ENCODE measurements at places on chromosomes 7 and 10.

DNA sequence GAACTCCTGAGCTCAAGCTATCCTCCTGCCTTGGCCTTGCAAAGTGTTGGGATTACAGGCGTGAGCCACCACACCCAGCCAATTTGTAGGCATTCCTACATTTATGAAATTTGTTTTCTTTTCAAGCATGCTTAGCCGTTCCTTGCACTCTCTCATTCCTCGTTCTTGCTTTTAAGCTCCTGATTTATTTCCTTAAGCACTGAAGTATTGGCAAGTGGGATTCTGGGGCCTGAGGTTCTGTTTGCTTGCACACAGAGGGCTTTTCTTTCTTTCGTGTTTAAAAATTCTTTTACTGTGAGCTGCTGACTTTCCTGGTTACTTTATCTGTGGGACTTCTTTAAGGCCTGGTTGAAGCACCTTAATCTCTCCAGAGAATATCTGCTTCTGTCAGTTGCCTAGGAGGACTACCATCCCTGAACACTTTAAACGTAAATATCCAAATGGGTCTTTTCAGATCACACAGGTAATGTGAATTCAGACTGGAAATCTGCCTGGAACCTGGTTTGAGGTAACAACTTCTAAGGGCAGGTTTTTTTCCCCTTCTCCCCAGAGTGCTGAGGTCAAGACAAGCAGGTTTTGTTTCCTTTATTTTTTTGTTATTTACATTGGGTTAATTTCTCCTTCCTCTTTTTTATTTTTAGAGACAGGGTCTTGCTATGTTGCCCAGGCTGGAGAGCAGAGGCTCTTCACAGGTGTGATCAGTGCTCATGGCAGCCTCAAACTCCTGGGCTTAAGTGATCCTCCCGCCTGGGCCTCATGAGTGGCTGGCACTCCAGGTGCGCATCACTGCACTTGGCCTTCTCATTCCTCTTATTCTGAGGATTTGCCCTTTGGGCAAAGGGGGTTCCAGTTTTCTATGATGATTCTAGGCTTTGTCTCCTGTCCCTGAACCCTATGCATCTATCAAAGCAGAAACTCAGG lies 102.9 kb downstream of the PFKFB3 start:
- H3K27me3 ChIP-seq: no peaks in the 10 kb centered on the region
- H3K4me1 ChIP-seq: peaks cover 2% of the 10 kb centered on the region
- H3K4me3 ChIP-seq: no peak overlapping the region
- H3K27ac ChIP-seq: no peak overlapping the region
- DNase-seq: no peak

- H3K36me3 ChIP-seq: no peaks in the 10 kb centered on the region
- no peak overlapping the region for H3K4me3 ChIP-seq
- DNase-seq: no peak
- H3K27me3 ChIP-seq: no peaks in the 10 kb centered on the region
- no peak overlapping the region for H3K27ac ChIP-seq
Observed at GRCh38 chr7:43041724-43042123, 70.7 kb upstream of the HECW1 start.

- no peak for DNase-seq
- no peaks in the 10 kb centered on the region for H3K36me3 ChIP-seq
- no peak overlapping the region for H3K27ac ChIP-seq
- H3K4me3 ChIP-seq: no peak overlapping the region
- no peaks in the 10 kb centered on the region for H3K27me3 ChIP-seq
Observed at GRCh38 chr10:121521794-121522556, 76.3 kb downstream of the FGFR2 start.

- H3K27me3 ChIP-seq: no peaks in the 10 kb centered on the region
- no peaks in the 10 kb centered on the region for H3K4me1 ChIP-seq
- H3K27ac ChIP-seq: no peak overlapping the region
Observed at GRCh38 chr10:130763491-130763890, 548.0 kb downstream of the TCERG1L start.

DNA sequence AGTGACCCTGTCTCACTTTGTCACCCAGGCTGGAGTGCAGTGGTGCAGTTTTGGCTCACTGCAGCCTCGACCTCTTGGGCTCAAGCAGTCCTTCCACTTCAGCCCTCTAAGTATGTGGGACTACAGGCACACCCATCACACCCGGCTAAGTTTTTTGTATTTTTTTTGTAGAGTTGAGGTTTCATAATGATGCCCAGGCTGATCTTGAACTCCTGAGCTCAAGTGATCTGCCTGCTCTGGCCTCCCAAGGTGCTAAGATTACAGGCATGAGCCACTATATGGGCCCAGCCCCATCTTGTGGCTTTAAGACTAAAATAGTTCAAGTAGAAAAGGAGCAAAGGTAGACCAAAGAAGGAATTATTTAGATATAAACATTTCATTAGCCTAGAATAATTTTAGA lies 65.5 kb downstream of the MLLT10 start:
- DNase-seq: no peak

DNA sequence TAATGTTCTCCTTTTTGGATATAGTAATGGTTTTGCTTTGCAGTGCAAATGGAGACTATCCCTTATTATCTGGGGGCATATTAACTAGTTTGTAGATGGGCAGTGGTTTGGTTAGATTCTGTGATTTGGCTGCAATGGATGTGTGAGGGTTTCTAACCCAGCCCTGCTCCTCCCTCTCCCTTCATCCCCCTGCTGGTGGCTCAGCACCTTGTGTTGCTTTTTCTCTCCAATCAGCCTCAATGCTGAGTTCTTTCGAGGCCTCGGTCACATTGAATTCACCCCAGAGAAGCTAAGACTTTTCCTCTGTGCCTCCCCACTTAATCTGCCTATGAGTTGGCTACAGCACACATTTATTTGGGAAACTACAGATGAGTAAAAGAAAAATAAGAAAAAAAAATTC lies 120.0 kb downstream of the MALRD1 start:
- H3K36me3 ChIP-seq: no peaks in the 10 kb centered on the region
- no peaks in the 10 kb centered on the region for H3K4me1 ChIP-seq
- H3K27ac ChIP-seq: no peak overlapping the region
- DNase-seq: no peak

- no peaks in the 10 kb centered on the region for H3K4me1 ChIP-seq
- H3K36me3 ChIP-seq: no peaks in the 10 kb centered on the region
- no peak overlapping the region for H3K27ac ChIP-seq
- DNase-seq: no peak
- no peaks in the 10 kb centered on the region for H3K27me3 ChIP-seq
Observed at GRCh38 chr7:39016609-39017008, 38.9 kb downstream of the POU6F2 start.

DNA sequence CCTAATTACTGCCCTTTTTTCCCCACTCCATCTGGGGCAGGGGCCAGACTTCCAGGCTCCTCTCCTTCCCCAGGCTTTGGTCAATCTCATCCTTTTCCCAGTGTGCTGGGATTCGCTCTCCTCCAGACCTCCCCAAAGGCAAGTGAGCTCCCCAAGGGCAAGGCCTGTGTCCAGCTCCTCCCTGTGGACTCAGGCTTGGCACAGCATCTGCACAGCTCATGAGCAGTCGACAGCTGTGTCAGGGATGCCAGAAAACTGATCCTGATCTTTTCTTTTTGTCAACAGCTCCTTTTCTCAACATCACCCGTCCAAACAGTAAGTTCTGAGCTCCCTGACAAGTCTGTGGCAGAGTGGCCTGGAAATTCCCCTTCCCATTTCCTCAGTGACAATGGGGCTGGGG lies 67.1 kb downstream of the C10orf120 start:
- H3K27ac ChIP-seq: no peak overlapping the region
- H3K36me3 ChIP-seq: no peaks in the 10 kb centered on the region
- no peak overlapping the region for H3K4me3 ChIP-seq
- H3K27me3 ChIP-seq: no peaks in the 10 kb centered on the region
- DNase-seq: no peak

GRCh38 chr10:79407811-79408795 lies 37.3 kb downstream of the ZCCHC24 start:
- no peaks in the 10 kb centered on the region for H3K4me1 ChIP-seq
- no peaks in the 10 kb centered on the region for H3K36me3 ChIP-seq
- no peak overlapping the region for H3K27ac ChIP-seq
- no peak overlapping the region for H3K4me3 ChIP-seq
- H3K27me3 ChIP-seq: no peaks in the 10 kb centered on the region

DNA sequence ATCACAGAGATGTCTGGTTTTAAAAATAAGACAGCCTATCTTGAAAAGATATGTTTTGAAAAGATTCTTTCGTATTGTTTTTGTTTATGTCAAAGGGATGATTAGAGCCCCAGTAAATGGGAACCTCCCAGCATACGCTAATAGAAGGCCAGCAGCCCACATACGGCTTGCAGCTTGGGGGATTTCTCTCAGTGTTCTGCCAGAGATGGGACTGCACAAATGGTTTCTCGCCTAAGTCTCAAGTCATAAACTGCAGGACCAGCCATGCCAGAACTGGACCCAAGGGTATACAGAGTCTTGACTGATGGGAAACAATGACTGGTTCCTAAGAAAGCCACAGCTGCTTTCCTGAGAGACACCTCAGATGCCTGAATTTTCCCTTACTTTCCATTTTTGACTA lies 306.9 kb upstream of the DGKB start:
- DNase-seq: no peak
- no peaks in the 10 kb centered on the region for H3K4me1 ChIP-seq
- no peaks in the 10 kb centered on the region for H3K36me3 ChIP-seq
- H3K27me3 ChIP-seq: no peaks in the 10 kb centered on the region
- no peak overlapping the region for H3K4me3 ChIP-seq

GRCh38 chr7:64308016-64308270 lies 5.8 kb upstream of the ZNF736 start:
- peak overlapping the region; percentile 89 for H3K4me3 ChIP-seq
- DNase-seq: no peak
- H3K36me3 ChIP-seq: no peaks in the 10 kb centered on the region
- H3K27me3 ChIP-seq: no peaks in the 10 kb centered on the region

GRCh38 chr7:108358553-108358952 lies 97.7 kb downstream of the NRCAM start:
- no peak overlapping the region for H3K4me3 ChIP-seq
- no peak for DNase-seq
- no peak overlapping the region for H3K27ac ChIP-seq
- no peaks in the 10 kb centered on the region for H3K36me3 ChIP-seq

- H3K36me3 ChIP-seq: no peaks in the 10 kb centered on the region
- no peaks in the 10 kb centered on the region for H3K27me3 ChIP-seq
- H3K27ac ChIP-seq: no peak overlapping the region
- no peak overlapping the region for H3K4me3 ChIP-seq
- peaks cover 8% of the 10 kb centered on the region for H3K4me1 ChIP-seq
- DNase-seq: no peak
Observed at GRCh38 chr7:150363872-150364271, 4.8 kb upstream of the REPIN1 start.

GRCh38 chr7:40306596-40306995 lies 171.8 kb downstream of the SUGCT start:
- DNase-seq: no peak
- no peaks in the 10 kb centered on the region for H3K27me3 ChIP-seq
- H3K4me1 ChIP-seq: no peaks in the 10 kb centered on the region
- no peak overlapping the region for H3K4me3 ChIP-seq

DNA sequence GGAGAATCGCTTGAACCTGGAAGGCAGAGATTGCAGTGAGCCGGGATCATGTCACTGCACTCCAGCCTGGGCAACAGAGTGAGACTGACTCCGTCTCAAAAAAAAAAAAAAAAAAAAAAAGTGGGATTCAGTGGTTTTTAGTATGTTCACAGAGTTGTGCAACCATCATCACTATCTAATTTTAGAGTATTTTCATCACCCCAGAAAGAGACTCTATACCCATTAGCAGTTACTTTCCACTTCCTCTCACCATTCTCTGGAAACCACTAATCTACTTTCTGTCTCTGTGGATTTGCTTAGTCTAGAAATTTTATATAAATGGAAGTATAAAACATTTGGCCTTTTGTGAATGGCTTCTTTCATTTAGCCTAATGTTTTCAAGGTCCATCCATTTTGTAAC lies 113.4 kb downstream of the ST7 start:
- no peaks in the 10 kb centered on the region for H3K36me3 ChIP-seq
- H3K4me3 ChIP-seq: no peak overlapping the region
- H3K27me3 ChIP-seq: no peaks in the 10 kb centered on the region
- no peak overlapping the region for H3K27ac ChIP-seq
- H3K4me1 ChIP-seq: peaks cover 4% of the 10 kb centered on the region

- no peaks in the 10 kb centered on the region for H3K4me1 ChIP-seq
- no peak for DNase-seq
- H3K27ac ChIP-seq: no peak overlapping the region
- H3K4me3 ChIP-seq: no peak overlapping the region
- peaks cover 88% of the 10 kb centered on the region for H3K36me3 ChIP-seq
- H3K27me3 ChIP-seq: no peaks in the 10 kb centered on the region
Observed at GRCh38 chr10:91955114-91955513, 31.5 kb downstream of the BTAF1 start.

DNA sequence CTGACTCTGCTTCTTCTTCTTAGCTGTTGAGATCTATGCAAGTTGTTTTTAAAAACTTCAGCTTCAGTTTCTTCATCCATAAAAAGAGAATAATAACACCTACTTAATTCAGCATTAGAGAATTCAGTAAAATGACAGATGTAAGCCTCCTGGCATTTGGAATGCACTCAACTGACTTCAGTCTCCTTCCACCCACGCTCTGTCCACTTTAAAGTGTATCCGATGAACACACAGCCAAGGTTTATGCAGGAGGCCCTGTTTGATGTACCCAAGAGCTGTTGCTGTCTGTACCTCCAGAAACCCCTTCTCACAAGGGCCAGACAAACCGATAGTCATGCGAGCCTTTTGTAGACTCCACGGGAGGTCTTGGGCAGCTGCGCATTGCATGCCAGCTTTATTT lies 27.1 kb upstream of the SLC35B4 start:
- peaks cover 2% of the 10 kb centered on the region for H3K27me3 ChIP-seq
- no peak for DNase-seq
- H3K4me3 ChIP-seq: no peak overlapping the region

- H3K36me3 ChIP-seq: no peaks in the 10 kb centered on the region
- no peaks in the 10 kb centered on the region for H3K4me1 ChIP-seq
- DNase-seq: no peak
- H3K27ac ChIP-seq: no peak overlapping the region
- no peak overlapping the region for H3K4me3 ChIP-seq
- H3K27me3 ChIP-seq: no peaks in the 10 kb centered on the region
Observed at GRCh38 chr7:152893801-152894294, 134.3 kb downstream of the ACTR3B start.

DNA sequence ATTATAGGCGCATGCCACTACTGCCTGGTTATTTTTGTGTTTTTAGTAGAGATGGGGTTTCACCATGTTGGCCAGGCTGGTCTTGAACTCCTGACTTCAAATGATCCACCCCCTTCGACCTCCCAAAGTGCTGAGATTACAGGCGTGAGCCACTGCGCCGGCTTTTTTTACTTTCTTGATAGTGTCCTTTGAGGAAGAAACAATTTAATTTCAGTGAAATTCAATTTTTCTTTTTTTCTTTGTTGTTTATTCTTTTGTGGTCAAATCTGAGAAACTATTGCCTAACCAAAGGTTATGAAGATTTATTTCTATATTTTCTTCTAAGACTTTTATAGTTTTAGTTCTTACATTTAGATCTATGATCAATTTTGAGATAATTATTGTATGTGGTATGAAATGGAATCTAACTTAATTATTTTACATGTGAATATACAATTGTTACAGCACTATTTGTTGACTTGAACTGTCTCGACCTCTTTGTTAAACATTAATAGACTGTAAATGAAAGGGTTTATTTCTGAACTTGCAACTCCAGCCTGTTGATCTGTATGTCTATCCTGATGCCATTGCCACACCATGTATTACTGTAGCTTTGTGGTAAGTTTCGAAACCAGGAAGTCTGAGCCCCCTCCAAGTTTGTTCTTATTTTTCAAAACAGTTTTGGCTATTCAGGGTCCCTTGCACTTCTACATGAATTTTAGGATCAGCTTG lies 19.8 kb upstream of the RASSF4 start:
- H3K27me3 ChIP-seq: peaks cover 4% of the 10 kb centered on the region
- no peak overlapping the region for H3K27ac ChIP-seq
- no peaks in the 10 kb centered on the region for H3K4me1 ChIP-seq
- no peak for DNase-seq

Measured in CD4-positive, CD25-positive, alpha-beta regulatory T cell (primary cell).